ENCODE measurements at places on chromosomes 5 and 9. TPM values are rescaled to one million over a fixed set of nuclear protein-coding genes. Genes with fewer than 3 reads are reported as not detected.

- H3K4me1 ChIP-seq = no peaks in the 10 kb centered on the region
- H3K27ac ChIP-seq = no peak overlapping the region
- no peaks in the 10 kb centered on the region for H3K27me3 ChIP-seq
- no peaks in the 10 kb centered on the region for H3K36me3 ChIP-seq
- H3K4me3 ChIP-seq = no peak overlapping the region
These were observed 160.4 kb upstream of the PHYKPL start for GRCh38 chr5:178392931-178393394.

IQGAP2 gene
- total RNA-seq = 23.2 TPM

- no peak for DNase-seq
- H3K27ac ChIP-seq = no peak overlapping the region
- H3K36me3 ChIP-seq = no peaks in the 10 kb centered on the region
- H3K4me3 ChIP-seq = no peak overlapping the region
- no peaks in the 10 kb centered on the region for H3K27me3 ChIP-seq
- no peaks in the 10 kb centered on the region for H3K4me1 ChIP-seq
These were observed 336.2 kb downstream of the AGTPBP1 start for GRCh38 chr9:85405566-85405950.

- H3K4me1 ChIP-seq = peaks cover 4% of the 10 kb centered on the region
- H3K27ac ChIP-seq = no peak overlapping the region
- DNase-seq = no peak
- no peak overlapping the region for H3K4me3 ChIP-seq
These were observed 47.3 kb downstream of the LURAP1L start for GRCh38 chr9:12822111-12822510.

DNA sequence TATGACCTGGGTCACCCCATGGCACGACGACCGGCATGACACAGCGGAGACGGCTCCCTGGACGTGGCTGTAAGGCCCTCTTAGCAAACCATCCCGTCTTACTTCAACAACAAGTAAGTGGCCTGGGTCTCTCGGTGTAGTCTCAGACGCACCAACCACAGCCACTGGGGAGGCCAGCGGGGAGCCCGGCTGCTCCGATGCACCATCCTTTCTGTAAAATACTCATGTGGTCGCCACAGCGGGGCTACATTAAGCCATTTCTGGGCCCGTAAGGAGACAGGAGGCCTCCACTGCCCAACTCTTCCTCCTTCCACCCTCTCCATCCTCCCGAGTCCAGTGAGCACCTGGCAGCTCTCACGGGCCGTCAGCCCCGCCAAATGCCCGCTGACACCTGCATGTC, 4.7 kb downstream of the QSOX2 start:
- no peak for DNase-seq
- H3K36me3 ChIP-seq = no peaks in the 10 kb centered on the region
- H3K27me3 ChIP-seq = no peaks in the 10 kb centered on the region
- no peak overlapping the region for H3K27ac ChIP-seq

Measured in kidney (tissue), 22 donors.